Cardiac ventricle fibroblast (primary cell): ENCODE measurements at places on chromosomes 3 and 15. TPM values are rescaled to one million over a fixed set of nuclear protein-coding genes. Genes with fewer than 3 reads are reported as not detected.

The CCDC191 gene
- total RNA-seq: 1.4 and 1.5 TPM in 2 replicates

The SEMA3G gene
- total RNA-seq: 0.06 and 0.10 TPM in 2 replicates

The SCAANT1 gene
- total RNA-seq: not detected in 2 replicates

The NR1I2 gene
- not detected in 2 replicates for total RNA-seq

The SLC28A1 gene
- total RNA-seq: not detected in 2 replicates

The ZNF609 gene
- total RNA-seq: 15.5 and 16.3 TPM in 2 replicates

The ZCWPW2 gene
- 0.68 and 0.94 TPM in 2 replicates for total RNA-seq

The TYRO3 gene
- 9.1 and 11.5 TPM in 2 replicates for total RNA-seq

The KPNA4 gene
- 16.2 and 17.6 TPM in 2 replicates for total RNA-seq

The FGD5 gene
- 2.1 and 5.6 TPM in 2 replicates for total RNA-seq

The DLEC1 gene
- 0.05 and 0.12 TPM in 2 replicates for total RNA-seq

The NUDT16 gene
- total RNA-seq: 12.9 and 19.7 TPM in 2 replicates

The MKRN2OS gene
- total RNA-seq: not detected in 2 replicates

The PLA2G4E gene
- total RNA-seq: not detected in 2 replicates

The ALDH1L1 gene
- 93.4 and 96.4 TPM in 2 replicates for total RNA-seq

The GOLGA8O gene
- total RNA-seq: 1.6 TPM in 1 of 2 replicates, not detected in the other

The MAP3K13 gene
- 11.2 and 20.2 TPM in 2 replicates for total RNA-seq

The CASR gene
- total RNA-seq: not detected in 2 replicates

The CRABP1 gene
- not detected in 2 replicates for total RNA-seq

The CATSPER2 gene
- 0.19 TPM in 1 of 2 replicates, not detected in the other for total RNA-seq

The ULK4 gene
- 4.9 and 8.4 TPM in 2 replicates for total RNA-seq

The KNL1 gene
- 1.1 and 1.2 TPM in 2 replicates for total RNA-seq

The PLS1 gene
- total RNA-seq: not detected in 2 replicates

The SPRED1 gene
- total RNA-seq: 29.3 and 29.6 TPM in 2 replicates

The ERC2 gene
- not detected in 2 replicates for total RNA-seq

The ISLR gene
- total RNA-seq: 259 and 362 TPM in 2 replicates

The CPN2 gene
- total RNA-seq: not detected in 2 replicates

The PTX3 gene
- 457 and 493 TPM in 2 replicates for total RNA-seq

The GNAT1 gene
- total RNA-seq: not detected in 2 replicates

The VGLL3 gene
- 40.6 and 41.7 TPM in 2 replicates for total RNA-seq

The MYZAP gene
- 0.81 and 0.83 TPM in 2 replicates for total RNA-seq

The EID1 gene
- 204 and 337 TPM in 2 replicates for total RNA-seq

The C2CD4A gene
- 0.05 and 0.06 TPM in 2 replicates for total RNA-seq

The NPAP1 gene
- total RNA-seq: not detected in 2 replicates

The ZNF592 gene
- total RNA-seq: 11.8 and 13.0 TPM in 2 replicates

The CCDC54 gene
- total RNA-seq: not detected in 2 replicates

The DPPA2 gene
- not detected in 2 replicates for total RNA-seq

The MEIS2 gene
- total RNA-seq: 58.5 and 76.8 TPM in 2 replicates

The CHL1 gene
- total RNA-seq: 0.12 and 0.15 TPM in 2 replicates

The SSUH2 gene
- total RNA-seq: not detected in 2 replicates

The ADAMTS7 gene
- total RNA-seq: 12.6 and 13.6 TPM in 2 replicates

The NANOGP8 gene
- total RNA-seq: not detected in 2 replicates
